Tibial nerve (tissue), 4 donors: ENCODE measurements at places on chromosomes 5 and 9. TPM values are rescaled to one million over a fixed set of nuclear protein-coding genes. Genes with fewer than 3 reads are reported as not detected.

The PLPPR1 gene
- 3.3 TPM for total RNA-seq

The FSD1L gene
- 2.9 TPM for total RNA-seq

The SPATA6L gene
- total RNA-seq: 4.5 TPM

The CCT5 gene
- total RNA-seq: 102 TPM

The MEF2C gene
- total RNA-seq: 32.8 TPM

The ASS1 gene
- total RNA-seq: 375 TPM

The TRIM36 gene
- 3.8 TPM for total RNA-seq

The C5orf34 gene
- 2.4 TPM for total RNA-seq

The TPPP gene
- total RNA-seq: 1.7 TPM

The FGF1 gene
- 38.1 TPM for total RNA-seq

The NR2F1 gene
- 65.1 TPM for total RNA-seq

The SPTLC1 gene
- 79.3 TPM for total RNA-seq

The FCN2 gene
- not detected for total RNA-seq

The MAPKAP1 gene
- total RNA-seq: 61.4 TPM

The MYOZ3 gene
- total RNA-seq: 4.8 TPM

The SPINK13 gene
- total RNA-seq: not detected

The PCDHGA8 gene
- total RNA-seq: 7.5 TPM

The HTR1A gene
- not detected for total RNA-seq

The PAPPA gene
- total RNA-seq: 1.0 TPM

The CD274 gene
- total RNA-seq: 2.8 TPM

The PCDHB2 gene
- total RNA-seq: 2.2 TPM

The MYMK gene
- 1.4 TPM for total RNA-seq

The CCDC187 gene
- total RNA-seq: not detected

The NINJ1 gene
- 65.9 TPM for total RNA-seq

The PARP8 gene
- 18.6 TPM for total RNA-seq

The SCGB3A1 gene
- total RNA-seq: not detected

The ARL15 gene
- total RNA-seq: 52.7 TPM

The NR2F1-AS1 gene
- total RNA-seq: 13.5 TPM

The IL5 gene
- total RNA-seq: not detected

The CCDC152 gene
- 2.9 TPM for total RNA-seq

The EQTN gene
- total RNA-seq: not detected

The ERCC6L2 gene
- total RNA-seq: 128 TPM

The PRSS3 gene
- not detected for total RNA-seq

The PCDHA11 gene
- total RNA-seq: 1.3 TPM

The GRIN3A gene
- not detected for total RNA-seq

The LECT2 gene
- total RNA-seq: not detected

The PCDHB4 gene
- 15.1 TPM for total RNA-seq

The PKD2L2 gene
- not detected for total RNA-seq

The NR5A1 gene
- total RNA-seq: not detected

The SLC36A3 gene
- not detected for total RNA-seq

The CD74 gene
- total RNA-seq: 1,049 TPM

The FBLL1 gene
- total RNA-seq: not detected

The CTXN3 gene
- not detected for total RNA-seq

The CD72 gene
- total RNA-seq: not detected

The PCDHB14 gene
- 7.6 TPM for total RNA-seq

The C5orf52 gene
- not detected for total RNA-seq

The ADAMTSL1 gene
- total RNA-seq: 27.1 TPM

The PCDHB13 gene
- 8.2 TPM for total RNA-seq

The RANBP3L gene
- 5.7 TPM for total RNA-seq

The ARL10 gene
- 12.6 TPM for total RNA-seq

The SH2D3C gene
- 11.8 TPM for total RNA-seq

The FOXD4L4 gene
- 0.44 TPM for total RNA-seq

The C7 gene
- 111 TPM for total RNA-seq

The GABRA1 gene
- total RNA-seq: not detected

The IRGM gene
- not detected for total RNA-seq
